ENCODE measurements at places on chromosomes 7 and 10.

DNA sequence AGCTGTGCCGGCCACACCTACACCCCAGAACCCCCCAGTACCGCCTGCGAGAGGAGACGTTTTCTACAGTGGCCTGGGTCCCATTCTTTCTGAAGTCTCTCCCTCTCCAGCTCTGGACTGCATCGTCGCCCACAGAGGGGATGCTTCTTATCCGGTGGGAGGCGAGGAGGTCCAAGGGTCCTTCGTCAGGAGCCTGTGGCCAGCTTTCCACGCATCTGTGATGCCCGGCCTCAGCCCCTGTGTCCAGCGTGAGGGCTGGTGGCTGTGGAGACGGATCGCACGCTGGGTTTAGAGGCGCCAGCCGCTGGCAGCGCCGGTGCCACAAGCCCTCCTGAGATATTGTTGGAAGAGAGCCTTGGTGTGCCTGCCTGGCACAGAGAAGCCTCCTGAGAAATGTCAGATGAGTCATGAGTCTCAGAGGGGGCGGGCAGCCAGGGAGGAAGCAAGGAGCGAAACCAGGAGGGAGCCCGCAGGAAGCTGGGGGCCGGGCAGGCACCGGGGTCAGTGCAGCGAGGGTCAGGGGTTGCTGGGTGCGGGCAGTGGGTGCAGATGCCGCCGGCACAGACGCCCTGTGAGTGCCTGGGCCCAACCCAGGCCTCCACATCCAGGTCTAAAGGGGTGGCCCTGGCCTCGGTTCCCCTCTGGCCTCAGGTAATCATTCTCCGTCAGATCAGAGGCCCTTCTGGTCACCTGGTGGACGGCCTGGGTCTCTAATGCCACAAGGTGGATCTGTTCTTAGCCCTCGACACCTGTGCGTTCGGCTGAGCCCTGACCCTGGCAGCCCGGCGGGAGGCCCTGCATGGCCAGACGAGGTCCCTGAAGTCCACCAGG lies 86.0 kb upstream of the DIP2C start:
- DNase-seq = no peak

DNA sequence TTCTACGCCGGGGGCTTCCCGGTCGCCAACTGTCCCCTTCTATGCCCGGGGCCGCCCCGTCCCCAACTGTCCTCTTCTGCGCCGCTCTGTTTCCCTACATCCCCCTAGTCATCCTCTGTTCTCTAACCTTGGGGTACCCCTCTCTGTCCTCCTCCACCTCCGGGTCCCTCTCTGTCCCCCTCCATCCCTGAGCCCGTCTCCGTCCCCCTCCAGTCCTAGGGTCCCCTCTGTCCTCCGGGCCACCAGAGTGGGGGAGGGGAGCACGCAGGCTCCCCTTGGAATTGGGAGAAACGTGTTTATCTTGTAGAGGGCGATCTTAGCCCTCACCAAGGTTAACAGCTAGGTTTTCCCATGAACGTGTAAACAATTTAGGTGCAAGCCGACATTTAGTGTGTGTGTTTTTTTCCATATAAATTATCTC lies 852 bp upstream of the KLF6 start:
- peak; percentile 74 for DNase-seq

DNA sequence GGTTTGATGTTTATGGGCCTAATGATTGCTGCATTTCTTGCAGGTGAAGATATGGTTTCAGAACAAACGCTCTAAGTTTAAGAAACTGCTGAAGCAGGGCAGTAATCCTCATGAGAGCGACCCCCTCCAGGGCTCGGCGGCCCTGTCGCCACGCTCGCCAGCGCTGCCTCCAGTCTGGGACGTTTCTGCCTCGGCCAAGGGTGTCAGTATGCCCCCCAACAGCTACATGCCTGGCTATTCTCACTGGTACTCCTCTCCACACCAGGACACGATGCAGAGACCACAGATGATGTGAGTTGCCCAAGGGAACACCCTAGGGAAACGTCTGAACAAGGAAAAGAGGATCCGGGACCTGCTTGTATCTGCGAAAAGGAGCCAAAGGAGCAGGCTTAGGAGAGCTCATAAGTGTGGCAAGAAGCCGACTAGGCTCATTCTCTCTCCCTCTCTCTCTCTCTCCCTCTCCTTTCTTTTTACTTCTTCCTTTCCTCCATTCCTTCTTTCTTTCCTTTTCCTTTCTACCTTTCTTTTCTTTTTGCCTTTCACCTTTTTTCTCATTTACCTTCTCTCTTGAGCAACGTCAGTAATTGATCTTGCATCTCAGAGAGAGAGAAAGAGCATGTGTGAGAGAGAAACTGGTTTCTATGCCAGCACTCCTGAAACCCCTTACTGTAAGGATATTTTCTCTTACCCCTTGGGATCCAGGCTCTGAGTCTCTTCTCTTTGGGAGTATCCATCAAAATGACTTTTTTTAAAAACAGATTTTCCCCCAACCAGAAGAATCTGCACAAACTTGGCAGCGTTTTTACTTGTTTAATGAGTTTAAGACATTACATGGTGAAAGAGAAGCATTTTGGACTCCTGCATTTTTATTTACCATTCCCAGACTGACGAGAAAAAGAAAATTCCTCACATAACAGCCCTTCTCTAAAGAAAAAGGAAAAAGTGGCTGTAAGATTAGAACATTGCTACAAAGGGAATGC lies 4.7 kb downstream of the DLX6 start:
- no peak for DNase-seq

DNA sequence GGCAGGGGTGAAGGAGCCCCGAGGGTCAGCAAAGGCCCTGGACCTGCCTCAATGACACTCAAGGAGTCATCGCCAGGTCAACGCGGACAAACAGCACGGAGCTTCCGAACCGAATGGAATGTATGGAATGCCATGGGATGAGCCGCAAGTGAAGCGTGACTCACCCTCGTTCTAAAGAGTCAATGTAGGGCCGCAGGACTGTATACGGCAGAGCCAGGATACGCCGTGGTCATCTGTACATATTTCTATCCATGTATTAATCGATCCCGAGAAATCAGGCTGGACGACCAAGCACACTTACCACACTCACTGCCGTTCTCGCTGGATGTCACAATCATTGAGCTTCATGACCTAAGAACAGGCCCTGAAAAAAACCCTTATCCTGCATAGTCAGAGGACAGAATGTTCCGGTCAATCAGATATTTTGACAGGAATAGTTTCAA lies 4.3 kb downstream of the SNX8 start:
- DNase-seq = no peak

DNA sequence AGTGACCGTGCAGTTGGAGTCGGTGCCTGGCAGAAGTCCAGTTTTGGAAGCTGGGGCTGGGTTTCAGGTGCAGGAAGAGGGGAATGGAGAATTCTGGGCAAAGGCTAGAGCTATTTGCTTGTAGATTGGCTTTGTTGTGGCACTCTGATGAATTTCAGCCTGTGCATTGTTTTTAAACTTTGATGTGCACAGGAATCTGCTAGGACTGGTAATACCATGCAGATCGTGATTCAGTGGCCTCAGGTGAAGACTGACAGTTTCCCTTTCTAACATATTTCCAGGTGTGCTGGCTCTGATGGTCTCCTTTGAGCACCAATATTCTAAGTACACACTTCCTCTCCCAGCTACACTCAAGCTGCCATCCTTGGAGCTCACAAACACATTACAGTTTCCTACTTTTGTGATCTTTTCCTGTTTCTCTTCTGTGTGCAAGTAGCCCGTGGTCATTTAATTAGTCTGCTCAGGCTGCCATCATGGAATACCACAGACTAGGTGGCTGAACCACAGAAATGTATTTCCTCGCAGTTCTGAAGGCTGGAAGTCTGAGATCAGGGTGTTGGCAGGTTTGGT lies 55.6 kb downstream of the NOC3L start:
- no peak for DNase-seq

GRCh38 chr10:127535802-127536515 lies 13.2 kb upstream of the NPS start:
- DNase-seq = no peak

GRCh38 chr7:111866787-111867186 lies 304.5 kb upstream of the IMMP2L start:
- DNase-seq = no peak

DNA sequence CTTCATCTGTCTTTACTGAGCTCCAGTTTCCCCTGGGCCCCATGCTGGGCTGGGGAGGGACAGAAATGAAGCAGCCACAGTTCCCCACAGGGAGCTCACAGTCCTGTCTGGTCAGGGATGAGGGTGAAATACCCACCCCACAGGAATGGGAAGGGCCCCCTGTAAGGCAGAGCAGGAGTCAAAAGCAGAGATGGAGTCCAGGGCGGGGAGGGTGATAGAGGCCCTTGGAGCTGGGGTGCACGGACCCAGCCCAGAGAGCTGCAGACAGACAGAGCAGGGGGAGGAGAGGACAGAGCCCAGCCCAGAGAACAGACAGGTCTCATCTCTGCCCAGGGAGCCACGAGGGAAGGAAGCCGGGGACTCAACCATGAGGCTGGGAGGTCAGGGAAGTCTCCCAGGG lies 34.9 kb upstream of the ZNF488 start:
- no peak for DNase-seq

- DNase-seq = peak; percentile 48
Observed at GRCh38 chr7:87474533-87475358, 734 bp downstream of the ABCB4 start.

- no peak for DNase-seq
Observed at GRCh38 chr10:78472551-78472890, 438.9 kb downstream of the RPS24 start.

DNA sequence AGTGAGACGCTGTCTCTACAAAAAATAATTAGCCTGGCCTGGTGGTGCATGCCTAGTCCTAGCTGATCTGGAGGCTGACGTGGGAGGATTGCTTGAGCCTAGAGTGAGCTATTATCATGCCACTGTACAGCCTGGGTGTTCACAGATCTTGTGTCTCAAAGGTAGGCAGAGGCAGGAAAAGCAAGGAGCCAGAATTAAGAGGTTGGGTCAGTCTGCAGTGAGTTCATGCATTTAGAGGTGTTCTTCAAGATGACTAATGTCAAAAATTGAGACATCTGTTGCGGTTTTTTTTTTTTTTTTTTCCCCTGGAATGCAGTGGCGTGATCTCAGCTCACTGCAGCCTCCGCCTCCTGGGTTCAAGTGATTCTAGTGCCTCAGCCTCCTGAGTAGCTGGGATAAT lies 5.4 kb downstream of the PPIA start:
- no peak for DNase-seq

DNA sequence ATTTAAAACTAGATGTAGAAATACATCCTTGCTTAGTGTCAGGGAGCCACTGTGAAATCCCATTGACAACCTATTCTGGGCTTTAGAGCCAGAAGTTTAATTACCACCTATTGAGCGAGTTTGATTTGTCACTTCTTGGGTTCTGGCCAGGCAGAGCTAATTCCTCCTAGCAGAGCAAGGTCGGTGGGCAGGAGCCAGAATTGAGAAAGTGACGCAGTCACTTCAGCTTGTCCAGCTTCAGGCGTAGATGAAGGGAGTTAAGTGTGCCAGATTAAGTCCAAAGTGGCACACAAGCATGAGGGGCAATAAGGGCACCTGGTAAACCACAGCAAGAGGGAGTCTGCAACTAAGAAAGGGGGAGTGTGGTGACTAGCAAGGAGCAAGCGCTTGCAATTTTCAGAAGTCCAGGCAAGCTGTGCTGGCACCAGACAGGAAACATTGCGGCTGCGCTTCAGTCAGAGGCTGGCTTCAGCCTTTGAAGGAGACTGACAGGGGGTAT lies 119.4 kb downstream of the ST7 start:
- no peak for DNase-seq

DNA sequence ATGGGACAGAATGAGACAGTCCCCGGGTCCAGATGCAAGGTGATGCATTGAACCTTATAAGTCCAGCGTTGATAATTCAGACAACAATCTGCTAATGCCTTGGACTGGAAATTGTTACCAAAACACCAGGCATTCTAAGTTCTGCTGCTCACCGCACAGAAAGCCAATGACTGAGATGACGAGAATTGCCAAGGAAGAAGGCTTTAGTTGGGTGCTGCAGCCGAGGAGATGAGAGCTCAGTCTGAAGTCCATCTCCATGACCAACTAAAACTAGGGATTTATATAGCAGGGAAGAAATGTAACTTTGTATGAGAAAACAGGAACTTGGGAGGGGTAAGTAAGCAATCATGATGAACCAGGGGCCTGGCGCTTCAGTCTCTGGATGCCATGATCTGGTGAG lies 68.7 kb downstream of the PRKCQ start:
- DNase-seq = no peak

GRCh38 chr7:137755846-137756651 lies 90.7 kb downstream of the DGKI start:
- no peak for DNase-seq

DNA sequence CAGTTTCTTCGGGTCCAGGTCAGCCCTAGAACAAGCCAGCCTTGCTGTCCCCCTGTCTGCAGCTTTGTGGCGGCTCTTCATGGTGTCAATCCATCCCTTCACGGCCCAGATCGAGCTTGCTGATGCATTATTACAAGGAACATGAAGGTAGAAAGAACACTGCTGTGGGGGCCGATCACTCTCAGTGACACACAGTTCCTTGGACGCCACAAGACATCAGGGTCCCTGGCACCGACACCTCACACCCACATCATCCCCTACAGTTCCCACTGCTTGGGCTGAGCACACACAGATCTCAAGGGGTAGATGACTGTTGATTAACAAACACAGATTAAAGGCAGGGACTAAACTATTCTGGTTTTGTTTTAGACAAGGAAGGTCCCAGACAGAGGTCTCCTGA lies 119.4 kb downstream of the KMT2E start:
- DNase-seq = no peak

DNA sequence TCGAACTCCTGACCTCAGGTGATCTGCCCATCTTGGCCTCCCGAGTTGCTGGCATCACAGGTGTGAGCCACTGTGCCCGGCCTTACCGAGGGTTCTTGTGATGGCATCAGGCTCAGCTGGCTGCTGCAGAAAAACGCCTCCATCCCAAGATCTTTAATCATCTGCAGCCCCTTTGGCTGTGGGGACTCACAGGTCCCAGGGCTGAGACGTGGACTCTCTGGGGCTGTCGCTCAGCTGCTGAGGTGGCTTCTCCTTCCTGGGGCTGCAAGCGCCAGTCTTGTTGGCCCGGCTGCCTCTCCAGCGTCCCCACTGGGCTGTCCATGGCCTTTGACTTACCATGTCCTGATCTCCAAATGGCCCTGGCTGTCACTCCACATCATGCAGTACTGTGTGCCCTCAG lies 20.0 kb downstream of the AMZ1 start:
- DNase-seq = no peak

GRCh38 chr7:122258971-122259370 lies 45.6 kb downstream of the FEZF1 start:
- no peak for DNase-seq

- peak; percentile 77 for DNase-seq
Observed at GRCh38 chr10:30687698-30688213, 58.2 kb upstream of the LYZL2 start.

DNA sequence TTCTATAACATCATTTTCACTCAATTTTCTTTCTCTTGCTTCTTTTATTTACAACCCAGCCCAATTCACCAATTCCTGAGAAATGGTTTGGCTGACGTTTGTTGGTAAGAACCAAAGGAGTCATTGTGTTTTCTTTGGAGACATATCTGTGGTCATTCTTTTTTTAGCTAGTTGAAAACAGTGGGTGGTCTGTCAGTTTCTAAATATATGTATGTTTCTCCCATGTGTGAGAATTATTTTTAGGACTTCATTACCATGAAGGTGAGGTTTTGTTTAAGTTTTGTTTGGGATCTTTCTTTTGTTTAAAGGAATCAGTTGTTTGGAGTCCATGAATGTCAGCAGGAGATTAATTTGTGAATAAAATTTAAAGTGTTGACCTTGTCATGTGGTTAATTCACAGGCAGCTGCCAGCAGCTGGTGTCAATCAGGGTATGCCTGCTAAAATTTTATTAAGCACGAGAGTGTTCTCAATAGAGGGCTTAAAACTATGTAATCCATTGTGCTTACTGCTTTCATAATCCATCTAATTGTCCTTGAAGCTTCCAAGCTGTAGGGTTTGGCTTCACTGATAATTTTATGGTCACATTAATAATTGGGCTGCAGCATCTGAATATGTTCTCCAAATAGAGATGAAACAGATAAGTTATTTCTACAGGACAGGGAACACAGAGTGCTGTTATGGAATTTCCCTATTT lies 38.7 kb downstream of the INSYN2A start:
- DNase-seq = no peak

Measured in erythroblast (primary cell).